ENCODE measurements at places on chromosomes 1 and 21.

DNA sequence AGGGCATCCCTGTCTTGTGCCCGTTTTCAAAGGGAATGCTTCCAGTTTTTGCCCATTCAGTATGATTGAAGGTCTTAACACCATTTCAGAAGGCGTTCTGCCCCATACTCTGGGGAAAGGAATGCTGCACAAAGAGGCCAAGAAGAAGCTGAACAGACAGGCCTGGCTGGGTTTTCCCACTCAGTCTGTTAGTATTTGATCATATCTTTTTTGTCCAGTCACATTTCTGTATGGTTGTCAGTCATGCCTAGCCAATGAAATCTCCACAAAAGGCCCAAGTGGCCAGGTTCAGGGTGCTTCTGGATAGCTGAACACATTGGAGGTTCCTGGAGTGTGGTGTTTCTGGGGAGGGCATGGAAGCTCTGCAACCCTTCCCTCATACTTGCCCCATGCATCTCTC, 72.1 kb downstream of the NEK7 start:
- no peak for DNase-seq

GRCh38 chr1:36400514-36400824, 2.8 kb upstream of the LSM10 start:
- no peak for DNase-seq

DNA sequence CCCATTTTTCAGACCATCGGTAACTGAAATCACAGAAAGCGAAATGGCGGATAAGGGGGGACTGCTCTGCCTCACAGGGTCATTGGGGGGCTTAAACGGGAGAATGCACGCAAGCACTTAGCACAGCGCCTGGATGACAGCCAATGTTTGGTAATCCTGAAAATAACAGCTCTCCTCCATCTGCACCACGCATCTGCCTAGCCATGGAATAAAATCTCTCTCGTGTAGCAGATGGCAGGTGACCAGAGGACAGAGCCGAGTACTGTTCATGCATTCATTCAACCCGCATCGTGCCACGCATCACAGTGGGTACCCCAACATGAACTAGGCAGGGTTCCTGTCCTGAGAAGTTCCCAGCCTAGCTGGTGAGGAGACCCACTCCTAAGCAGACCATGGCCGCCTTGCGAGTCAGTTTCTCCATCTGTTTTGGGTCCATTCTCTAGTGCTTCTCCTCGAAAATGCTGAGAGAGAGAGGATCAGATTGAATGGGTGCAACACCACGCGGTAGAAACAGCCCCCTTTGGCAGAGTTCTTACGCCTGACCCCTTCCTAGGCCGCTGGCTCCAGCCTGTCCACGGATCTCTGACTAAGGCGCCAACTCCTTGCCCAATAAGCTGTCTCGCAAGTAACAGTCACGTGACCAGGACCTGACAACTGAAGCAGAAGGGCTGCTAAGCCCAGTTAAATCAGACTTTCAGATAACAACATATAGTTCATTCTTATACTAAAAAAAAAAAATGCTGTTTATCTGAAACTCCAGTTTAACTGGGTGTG, 7.3 kb downstream of the SLC1A7 start:
- no peak for DNase-seq

DNA sequence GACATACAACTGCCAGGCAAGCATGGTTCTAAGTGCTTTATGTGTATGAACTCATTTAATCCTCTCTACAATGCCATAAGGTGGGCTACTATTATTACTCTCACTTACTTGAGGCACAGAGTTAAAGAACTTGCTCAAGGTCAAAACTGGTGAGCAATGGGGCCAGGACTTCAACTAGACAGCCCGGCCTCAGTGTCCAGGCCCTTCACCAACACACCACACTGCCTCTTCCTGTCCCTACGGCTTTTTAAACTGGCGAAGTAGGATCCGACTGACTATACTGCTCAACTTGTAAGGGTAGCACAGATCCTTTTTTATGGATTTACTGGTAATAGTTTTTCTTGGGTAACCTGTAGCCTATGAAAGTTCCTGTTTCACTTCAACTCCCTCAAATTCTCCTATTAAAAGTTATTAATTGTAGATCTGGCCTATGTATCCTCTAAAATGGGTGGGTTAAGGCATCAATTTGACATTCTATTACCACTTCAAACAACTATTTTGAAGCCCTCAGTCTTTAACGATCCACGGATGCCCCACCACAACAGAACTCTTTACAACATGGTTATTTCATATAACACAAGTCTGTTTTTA, 4.3 kb downstream of the ERRFI1 start:
- DNase-seq = no peak

GRCh38 chr1:177984136-177984525, 14.3 kb upstream of the SEC16B start:
- DNase-seq = peak; percentile 65

- no peak for DNase-seq
Observed at GRCh38 chr1:236168716-236169429, 26.5 kb downstream of the GPR137B start.

DNA sequence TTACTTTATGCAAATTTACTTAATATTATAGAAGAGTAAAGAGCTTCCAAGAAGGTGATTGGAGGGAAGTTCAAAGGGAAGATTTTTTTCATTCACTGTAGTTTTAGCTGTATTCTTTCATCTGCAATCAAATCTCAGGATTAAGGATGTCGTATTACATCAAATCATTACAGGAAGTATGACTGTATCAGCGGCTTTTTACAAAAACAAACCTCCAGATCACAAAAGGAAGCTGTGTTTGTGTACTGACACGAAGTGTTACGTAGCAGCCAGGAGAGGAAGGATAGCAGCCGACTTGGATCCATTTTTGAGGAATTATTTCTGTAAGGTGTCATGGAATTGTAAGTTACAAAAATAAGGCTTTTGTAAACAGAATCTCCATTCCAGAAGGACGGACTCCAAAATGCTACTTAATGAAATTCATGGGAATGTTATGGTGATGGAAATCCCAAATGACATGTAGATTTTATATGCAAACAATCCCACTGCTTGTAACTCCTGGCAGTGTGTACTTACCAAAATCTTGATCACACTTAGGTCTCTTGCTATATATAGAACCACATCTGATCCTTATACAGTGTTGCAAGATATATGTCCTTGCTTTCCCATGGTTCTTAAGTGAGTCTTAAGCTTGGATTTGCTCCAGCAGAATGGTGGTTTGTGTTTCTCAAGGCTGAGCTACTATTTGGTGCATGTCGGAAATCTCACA, 49.8 kb downstream of the KCNJ15 start:
- DNase-seq = no peak

- DNase-seq = no peak
Observed at GRCh38 chr1:26191739-26192138, 1.3 kb downstream of the CATSPER4 start.

GRCh38 chr1:155695072-155695471, 6.2 kb downstream of the DAP3 start:
- DNase-seq = no peak

DNA sequence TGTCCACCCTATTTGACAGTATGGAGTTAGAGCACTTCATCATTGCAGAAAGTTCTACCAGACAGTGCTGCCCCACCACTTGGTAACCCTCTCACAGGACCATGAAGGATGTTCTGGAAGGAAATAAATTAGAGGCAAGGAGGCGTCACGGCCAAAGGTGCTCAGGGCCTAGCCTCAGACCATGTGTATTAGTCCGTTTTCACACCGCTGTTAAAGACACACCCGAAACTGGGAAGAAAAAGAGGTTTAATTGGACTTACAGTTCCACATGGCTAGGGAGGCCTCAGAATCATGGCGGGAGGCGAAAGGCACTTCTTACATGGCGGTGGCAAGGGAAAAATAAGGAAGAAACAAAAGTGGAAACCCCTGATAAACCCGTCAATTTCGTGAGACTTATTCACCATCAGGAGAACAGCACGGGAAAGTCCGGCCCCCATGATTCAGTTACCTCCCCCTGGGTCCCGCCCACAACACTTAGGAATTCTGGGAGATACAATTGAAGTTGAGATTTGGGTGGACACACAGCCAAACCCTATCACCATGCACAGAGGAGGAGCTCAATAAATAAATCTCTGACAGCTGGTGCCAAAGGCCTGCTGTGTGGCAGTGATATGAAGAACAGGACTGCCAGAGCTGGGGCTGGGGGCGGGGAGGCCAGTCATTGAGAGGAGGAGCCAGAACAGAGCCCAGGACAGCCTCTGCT, 75.8 kb downstream of the FHAD1 start:
- DNase-seq = no peak

DNA sequence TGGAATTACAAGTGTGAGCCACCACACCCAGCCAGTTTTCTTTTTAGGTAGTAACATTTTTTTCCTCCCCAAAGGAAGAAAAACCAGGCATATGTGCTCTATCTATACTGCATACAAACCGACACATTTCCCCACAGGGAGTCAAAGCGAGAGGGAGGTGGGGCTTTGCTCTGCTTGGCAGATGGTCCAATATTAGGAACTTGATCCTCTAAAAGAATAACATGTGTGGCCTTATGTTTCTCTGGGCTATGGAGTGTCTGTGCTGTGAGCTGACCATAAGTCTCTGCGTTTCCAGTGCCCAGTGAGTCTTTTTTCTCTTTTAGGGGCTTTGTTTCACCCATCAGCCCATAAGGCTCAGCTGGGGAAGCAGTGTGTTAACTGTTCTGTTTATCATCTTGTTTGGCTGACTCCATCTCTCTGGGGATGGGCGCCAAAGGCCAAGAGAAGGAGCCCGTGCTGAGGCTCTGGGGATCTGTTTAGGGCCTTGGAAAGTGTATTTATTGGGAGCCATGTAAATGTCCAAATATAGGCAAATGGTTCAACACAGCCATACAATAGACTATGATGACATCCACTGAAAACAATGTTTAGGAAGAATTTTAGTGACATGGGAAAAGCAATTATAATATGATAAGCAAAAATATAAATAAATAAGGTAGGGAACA, 20.2 kb downstream of the LMOD1 start:
- DNase-seq = no peak

GRCh38 chr1:233373226-233373625, 45.7 kb downstream of the MAP3K21 start:
- DNase-seq = no peak

DNA sequence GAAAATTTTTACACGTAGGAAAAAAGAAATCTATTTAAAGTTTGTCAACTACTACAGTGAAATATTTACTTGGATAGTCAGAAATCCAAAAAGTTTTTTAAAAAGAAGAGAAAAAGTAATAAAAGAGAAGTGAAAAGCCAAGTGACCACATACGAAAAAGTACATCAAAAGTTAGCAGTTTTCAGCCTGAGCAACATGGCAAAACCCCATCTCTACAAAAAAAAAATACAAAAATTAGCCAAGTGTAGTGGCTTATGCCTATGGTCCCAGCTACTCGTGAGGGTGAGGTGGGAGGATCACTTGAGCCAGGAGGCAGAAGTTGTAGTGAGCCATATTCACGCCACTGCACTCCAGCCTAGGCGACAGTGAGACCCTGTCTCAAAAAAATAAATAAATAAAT, 5.2 kb upstream of the MR1 start:
- DNase-seq = no peak

GRCh38 chr1:205263580-205264190, 35.9 kb downstream of the TMCC2 start:
- DNase-seq = no peak

DNA sequence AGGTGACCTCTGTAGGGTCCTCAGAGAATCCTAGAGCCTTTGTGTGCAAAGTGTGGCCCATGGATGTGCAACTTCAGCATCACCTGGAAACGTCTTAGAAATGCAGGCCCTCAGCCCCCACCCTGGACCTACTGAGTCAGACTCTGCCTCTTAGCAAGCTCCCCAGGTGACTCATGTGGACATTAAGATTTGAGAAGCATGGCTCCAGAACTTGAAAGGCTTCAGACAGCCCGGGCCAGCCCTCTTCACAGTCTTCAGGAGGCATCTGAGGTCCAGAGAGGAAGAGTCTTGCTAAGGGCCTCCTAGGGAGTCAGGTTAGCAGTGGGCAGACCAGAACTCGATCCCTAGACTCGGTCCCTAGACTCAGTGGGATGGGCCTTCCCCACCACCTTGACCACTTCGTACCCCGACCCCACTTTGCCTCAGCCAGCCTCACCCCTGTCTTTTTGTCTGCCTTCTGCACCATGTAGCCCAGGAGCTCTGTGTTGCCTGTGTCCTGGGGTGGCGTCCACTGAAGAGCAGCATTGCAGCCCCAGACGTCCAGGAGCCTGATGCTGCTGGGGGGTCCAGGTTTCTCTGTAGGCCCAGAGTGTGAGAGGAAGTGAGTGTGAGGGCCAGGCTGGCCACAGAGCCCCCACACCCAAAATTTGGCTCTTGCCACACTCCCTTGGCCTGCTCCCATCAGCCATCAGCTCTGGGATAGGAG, 4.8 kb downstream of the MYBPH start:
- no peak for DNase-seq

DNA sequence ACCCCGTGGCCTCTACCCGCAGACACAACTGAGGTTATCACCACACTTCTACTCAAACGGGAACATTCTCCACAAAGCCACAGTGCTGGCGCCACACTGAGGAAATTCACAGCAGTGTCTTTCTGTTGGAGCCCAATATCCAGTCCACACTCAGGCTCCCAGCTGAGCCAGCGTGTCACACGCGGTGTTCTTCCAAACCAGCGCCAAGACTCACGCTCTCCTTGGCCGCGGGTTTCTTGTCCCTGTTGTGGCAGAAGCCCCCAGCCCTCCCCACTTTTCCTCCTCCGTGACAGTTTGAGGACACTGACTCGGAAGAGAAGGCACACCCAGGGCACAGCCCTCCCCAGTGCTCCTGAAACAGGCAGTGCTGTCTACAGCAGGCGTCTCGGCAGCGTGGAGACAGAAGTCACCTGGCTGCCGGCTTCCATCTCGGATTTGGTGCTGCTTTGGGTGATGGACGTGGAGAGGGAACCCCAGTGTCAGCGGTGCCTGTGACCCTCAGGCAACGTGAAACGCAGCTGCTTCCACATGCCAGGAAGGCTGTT, 35.4 kb upstream of the AGPAT3 start:
- no peak for DNase-seq

GRCh38 chr1:176058686-176059085, 148.4 kb downstream of the COP1 start:
- DNase-seq = peak; percentile 53

DNA sequence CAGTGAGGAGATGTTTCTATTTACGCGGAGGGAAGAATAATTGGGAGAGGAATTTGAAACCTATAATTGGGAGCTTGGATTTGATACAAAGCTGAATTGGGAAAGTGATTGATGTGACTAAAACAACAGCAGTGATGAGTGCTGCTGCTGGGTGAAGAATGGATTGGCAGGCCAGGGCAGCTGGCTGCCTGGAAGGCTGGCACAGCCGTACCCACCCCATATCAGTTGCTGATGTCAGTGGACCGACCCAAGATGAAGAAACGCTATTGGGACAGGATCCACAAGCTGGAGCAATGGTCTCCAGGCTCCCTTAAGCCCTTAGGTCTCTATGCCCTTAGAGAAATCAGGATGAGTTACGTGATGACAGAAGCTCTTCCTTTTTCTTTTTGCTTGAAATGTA, 47.4 kb downstream of the GRIK1 start:
- no peak for DNase-seq

GRCh38 chr1:243513726-243514491, 258.1 kb downstream of the SDCCAG8 start:
- DNase-seq = no peak

GRCh38 chr1:63935143-63935542, 161.3 kb downstream of the ROR1 start:
- no peak for DNase-seq

DNA sequence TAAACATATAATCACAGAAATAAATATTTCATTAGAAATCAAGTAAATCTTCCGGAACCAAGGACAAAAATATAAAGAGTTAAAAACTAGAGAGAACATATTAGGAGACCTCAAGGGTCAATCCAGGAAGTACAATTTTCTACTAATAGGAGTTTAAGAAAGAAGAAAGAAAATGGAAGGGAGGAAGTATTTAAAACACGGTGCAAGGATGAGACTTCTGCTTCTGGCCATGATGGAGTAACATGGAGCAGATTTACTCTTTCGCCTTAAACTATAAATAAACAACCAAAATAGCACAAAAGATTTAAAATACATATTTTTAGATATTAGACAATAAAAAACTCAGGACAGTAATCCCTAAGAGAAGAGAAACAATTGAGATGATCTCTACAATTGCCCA, 12.6 kb upstream of the IFNAR1 start:
- DNase-seq = no peak

Data from left kidney (tissue), 8 donors.